ENCODE measurements at places on chromosomes 1 and 21.

DNA sequence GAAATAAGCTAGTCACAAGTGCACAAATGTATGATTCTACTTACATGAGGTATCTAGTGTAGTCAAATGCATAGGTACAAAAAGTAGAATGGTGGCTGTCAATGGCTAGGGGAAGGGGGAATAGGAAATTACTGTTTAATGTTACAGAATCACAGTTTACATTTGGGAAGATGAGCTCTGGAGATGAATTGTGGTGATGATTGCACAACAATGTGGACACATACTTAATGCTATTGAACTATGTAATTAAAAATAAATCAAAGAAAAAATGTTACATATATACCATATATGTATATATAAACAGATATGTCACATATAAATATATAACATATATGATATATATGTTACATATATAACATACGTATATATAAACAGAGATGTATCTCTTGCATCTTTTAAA is 39.4 kb downstream of the VAV3 start:
- no peak for DNase-seq

- no peak for DNase-seq
These were observed 141.6 kb upstream of the SLC45A1 start for GRCh38 chr1:8176279-8176678.

GRCh38 chr1:209029737-209030136 is 553.8 kb upstream of the CAMK1G start:
- no peak for DNase-seq

DNA sequence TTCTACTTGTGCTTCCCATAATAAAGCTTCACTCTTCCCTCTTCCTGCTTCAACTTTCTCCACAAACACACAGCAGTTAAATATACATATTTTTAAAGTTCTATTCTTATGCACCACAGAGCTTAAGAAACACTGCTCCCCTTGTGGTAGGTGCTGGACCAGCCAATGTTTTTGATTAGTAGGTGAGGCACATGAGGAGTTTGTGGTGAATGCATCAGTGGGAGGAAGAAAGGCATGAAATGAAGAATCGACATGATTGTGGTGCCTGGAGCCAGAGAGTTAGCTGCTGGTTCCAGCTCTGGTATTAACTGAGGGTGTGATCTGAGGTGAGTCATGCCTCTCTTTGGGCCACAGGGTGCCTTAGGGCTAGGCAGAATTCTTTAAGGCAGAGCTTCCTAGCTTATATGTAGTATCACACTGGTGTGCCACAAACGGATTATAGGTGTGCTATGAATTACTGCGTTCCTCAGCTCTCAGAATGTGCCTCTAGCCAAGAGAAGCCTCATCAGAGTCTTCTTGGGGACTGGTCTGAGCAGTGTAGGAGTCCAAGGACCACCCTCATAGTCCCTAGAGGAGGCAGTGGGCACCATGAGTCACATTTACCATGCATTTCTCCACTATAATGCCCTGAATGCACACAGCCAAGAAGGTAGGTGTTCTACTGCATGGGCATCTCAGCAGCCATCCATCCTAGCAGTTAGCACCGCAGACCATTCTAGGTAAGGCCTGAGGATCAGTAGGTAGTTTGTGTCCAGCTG is 97.4 kb upstream of the SGIP1 start:
- peak; percentile 55 for DNase-seq

DNA sequence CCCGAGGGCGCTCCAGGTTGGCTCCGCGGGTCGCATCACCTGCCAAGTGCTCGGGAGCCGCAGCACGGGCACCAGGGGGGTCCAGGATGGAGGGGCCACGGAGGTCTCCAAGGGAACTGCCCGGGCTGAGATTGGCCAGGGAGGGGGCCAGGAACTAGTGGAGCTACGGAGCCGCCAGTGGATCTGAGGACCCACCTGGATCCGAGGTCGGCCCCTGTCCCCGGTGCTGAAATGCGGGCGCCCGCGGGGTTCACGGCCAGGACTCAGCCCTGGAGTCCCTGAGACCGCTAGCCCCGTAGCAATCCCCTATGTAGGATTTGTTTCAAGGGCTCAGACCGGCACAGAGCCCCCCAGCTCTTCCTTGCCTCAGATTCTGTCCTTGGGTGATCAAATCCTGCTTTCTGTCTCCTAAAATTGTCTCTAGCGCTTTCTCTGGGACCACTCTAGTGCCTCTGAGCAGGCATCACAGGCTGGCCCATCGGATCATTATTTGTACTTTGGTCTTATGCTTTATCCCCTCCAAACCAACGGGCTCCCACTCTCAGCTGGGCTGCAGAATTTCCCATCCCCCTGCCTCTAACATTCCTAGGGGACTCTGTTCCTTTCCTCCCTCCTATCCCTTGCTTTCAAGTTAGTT is 27.3 kb downstream of the KIAA2013 start:
- no peak for DNase-seq

- peak; percentile 1 for DNase-seq
These were observed 8.5 kb upstream of the CNIH4 start for GRCh38 chr1:224348137-224348536.

- no peak for DNase-seq
These were observed 97.1 kb downstream of the DUSP10 start for GRCh38 chr1:221644663-221645258.

- DNase-seq: no peak
These were observed at the start of gene LCE1A for GRCh38 chr1:152827173-152827572. Gene LCE1A (plus strand): TSS chr1:152827473. CDS start chr1:152827473, 0 bp downstream.

- no peak for DNase-seq
These were observed 101.2 kb downstream of the ZSCAN20 start for GRCh38 chr1:33573661-33574060.

DNA sequence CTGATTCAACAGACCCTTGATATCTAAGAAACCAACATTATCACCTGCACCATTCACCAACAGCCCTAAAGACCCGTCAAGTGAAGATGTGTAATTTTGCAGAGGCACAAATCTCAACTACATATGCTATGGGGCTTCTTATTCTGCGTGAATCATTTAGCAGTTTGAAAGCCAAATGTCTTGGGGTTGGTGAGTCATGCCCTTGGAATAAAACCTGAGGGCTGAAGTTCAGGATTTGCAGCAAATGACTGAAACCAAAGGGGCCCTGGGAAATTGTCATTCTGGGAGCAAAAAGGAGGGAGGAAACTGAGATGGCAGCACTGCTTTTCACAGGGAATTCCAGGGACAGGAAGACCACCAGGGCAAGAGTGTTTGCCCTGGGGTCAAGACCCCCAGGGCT is 79.2 kb upstream of the TNR start:
- peak; percentile 10 for DNase-seq

GRCh38 chr1:104408268-104408667 is 658.6 kb downstream of the AMY1C start:
- no peak for DNase-seq

GRCh38 chr1:87392248-87393192 is 63.8 kb downstream of the LMO4 start:
- DNase-seq: peak; percentile 68

GRCh38 chr1:215023155-215023832 is 59.2 kb upstream of the KCNK2 start:
- DNase-seq: no peak

DNA sequence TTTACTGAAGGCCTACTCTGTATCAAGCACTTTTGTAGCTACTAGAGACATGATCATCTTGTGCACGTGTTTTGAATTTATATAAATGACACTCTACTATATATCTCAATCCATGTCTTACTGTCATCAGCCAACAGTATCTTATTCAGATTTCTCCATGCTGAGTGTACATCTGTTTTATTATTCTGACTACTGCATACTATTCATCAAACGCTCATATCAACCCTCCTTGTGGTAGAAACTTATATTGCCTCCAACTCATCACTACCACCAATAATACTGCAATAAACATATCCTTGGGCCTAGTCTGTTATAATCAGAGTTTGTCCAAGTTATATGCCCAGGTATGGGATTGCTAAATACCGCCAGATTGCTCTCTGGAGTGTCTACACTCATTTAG is 81.6 kb upstream of the IRF2BP2 start:
- no peak for DNase-seq

- DNase-seq: no peak
These were observed 169.5 kb downstream of the S1PR1 start for GRCh38 chr1:101406271-101406670.

- DNase-seq: no peak
These were observed 3.8 kb downstream of the ETV3 start for GRCh38 chr1:157134442-157134841.

GRCh38 chr1:147409886-147410285 is 131.4 kb upstream of the BCL9 start:
- DNase-seq: no peak

DNA sequence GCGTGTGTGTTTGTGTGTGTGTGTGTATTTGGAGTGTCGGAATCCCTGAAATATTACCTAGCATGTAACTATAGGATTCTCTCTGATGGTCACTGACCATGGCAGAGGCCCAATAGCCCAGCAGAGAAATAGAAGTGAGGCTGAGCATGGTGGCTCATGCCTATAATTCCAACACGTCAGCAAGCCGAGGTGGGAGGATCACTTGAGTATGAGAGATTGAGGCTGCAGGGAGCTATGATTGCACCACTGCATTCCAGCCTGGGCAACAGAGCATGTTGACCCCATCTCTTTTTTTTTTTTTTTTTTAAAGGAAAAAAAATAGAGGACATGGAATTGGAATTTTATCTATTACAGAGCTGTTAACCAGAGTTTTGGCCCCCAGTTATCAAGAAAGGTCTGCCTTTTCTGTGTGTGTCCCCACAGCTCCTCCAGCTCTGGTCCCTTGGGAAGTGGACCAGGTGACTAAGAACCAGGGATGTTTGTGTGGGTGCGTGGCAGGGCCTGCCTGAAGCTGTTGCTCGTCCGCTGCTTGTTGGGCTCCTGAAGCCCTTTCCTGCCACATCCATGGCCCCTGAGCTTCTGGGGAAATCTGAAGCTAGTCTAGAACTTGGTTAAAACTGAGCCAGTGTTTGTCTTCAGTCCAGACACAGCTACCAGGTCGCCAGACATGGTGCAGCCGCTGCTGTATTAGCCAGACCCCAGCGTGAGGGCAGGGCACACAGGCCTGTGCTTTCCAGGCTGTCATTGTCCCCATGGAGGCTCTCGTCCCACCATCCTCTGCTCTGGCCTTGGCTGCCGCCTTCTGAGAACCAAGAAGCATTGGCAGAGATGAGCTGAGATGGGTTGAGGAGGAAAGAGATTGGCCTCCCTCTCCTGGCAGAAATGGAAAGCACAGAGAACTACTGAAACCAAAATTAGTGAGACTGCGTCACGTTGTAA is 25.5 kb downstream of the CAPN9 start:
- DNase-seq: no peak

GRCh38 chr1:211472724-211473123 is 19.2 kb downstream of the RD3 start:
- DNase-seq: no peak

DNA sequence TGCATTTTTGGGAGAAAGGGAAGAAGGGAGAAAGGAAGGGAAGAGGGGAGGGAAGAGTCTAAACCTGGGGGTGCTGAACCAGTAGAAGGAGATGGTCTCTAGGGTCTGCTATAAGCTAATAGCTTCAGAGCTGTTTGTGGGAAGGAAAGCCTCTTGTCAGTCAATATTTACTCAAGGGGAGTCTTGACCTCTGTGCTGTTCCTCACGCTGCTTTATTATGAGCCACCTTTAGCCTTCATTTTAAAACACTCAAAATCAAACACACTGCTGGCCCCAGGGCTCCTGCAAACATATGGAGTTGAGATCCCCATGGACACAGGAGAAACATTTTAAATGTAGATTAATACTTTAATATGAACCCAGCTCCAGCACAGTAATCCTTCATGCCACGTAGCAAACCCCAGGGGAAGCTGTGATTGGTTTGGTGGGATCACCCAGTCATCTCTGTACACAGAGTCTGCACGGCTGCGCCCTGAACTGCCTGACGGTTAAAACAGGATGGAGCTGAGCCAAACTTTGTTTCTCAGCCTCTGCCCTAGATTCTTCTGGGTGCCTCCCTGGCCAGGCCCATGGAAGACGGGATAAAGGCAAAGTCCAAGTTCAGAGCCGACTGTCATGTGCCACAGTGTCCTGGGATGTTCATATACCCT is 40.2 kb upstream of the VWA5B1 start:
- DNase-seq: no peak

DNA sequence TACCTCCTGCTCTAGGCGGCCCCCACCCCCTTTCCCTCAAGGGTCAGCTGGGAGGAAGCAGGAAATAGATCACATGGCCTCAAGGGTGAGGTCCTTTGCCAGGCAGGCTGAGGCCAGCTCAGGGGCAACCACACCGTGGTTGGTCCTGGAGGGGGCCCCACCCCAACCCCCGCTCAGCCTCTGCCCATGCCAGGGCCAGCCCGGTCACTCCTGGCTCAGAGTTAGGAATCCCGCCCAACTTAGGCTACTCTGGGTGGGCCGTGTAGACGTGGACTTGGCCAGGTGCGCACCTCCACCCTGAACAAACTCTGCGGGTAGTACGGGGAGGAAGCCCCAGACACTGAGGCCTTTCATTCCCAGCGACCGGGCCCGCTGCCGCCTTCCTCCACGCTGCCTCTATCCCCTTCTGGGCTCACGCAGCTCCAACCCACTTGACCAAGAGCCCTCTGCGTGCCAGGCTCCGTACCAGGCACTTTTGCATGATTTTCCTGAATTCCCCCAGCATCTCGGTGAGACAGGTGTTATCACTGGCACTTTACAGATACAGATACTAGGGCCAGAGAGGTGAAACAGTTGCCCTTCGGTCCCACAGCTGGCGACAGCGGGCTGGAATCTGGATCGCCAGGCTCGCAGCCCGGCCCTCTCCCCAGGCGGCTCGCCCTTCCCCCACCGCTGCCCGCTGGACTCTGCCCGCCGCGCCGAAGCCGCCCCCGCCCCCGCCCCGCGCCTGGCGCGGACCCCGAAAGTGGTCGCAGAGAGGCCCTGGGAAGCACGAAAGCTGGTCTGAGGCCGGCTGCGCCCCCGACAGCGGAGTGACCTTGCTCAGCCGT is 769 bp downstream of the GALE start:
- DNase-seq: peak; percentile 96

- no peak for DNase-seq
These were observed 25.6 kb downstream of the CLIC4 start for GRCh38 chr1:24770881-24771280.

- peak; percentile 74 for DNase-seq
These were observed 1.7 kb upstream of the JUN start for GRCh38 chr1:58785442-58786058.

GRCh38 chr21:37430184-37430821 is 63.7 kb downstream of the DYRK1A start:
- no peak for DNase-seq

Data from RCC 7860 (cell line).